ENCODE measurements at places on chromosomes 16 and 17. TPM values are rescaled to one million over a fixed set of nuclear protein-coding genes. Genes with fewer than 3 reads are reported as not detected.

The TPSD1 gene
- total RNA-seq: not detected

- no peaks in the 10 kb centered on the region for H3K4me1 ChIP-seq
- DNase-seq: no peak
Observed at GRCh38 chr16:59612094-59612493, 878.0 kb upstream of the GOT2 start.

- no peak overlapping the region for H3K4me3 ChIP-seq
- peak overlapping the region; percentile 74 for H3K27ac ChIP-seq
- DNase-seq: no peak
- peaks cover 66% of the 10 kb centered on the region for H3K4me1 ChIP-seq
- no peaks in the 10 kb centered on the region for H3K36me3 ChIP-seq
Observed at GRCh38 chr17:73293031-73293430, 18.8 kb downstream of the CDC42EP4 start.

The CLEC10A gene
- 0.28 TPM for total RNA-seq

- H3K27me3 ChIP-seq: no peaks in the 10 kb centered on the region
- H3K27ac ChIP-seq: no peak overlapping the region
- no peak overlapping the region for H3K4me3 ChIP-seq
- no peak for DNase-seq
- H3K36me3 ChIP-seq: no peaks in the 10 kb centered on the region
Observed at GRCh38 chr17:76642994-76643393, 563 bp downstream of the ST6GALNAC1 start.

GRCh38 chr17:39676198-39676819, 8.1 kb downstream of the PNMT start:
- no peak overlapping the region for H3K4me3 ChIP-seq
- H3K4me1 ChIP-seq: no peaks in the 10 kb centered on the region
- H3K36me3 ChIP-seq: no peaks in the 10 kb centered on the region

The KCNJ12 gene
- total RNA-seq: 0.26 TPM

DNA sequence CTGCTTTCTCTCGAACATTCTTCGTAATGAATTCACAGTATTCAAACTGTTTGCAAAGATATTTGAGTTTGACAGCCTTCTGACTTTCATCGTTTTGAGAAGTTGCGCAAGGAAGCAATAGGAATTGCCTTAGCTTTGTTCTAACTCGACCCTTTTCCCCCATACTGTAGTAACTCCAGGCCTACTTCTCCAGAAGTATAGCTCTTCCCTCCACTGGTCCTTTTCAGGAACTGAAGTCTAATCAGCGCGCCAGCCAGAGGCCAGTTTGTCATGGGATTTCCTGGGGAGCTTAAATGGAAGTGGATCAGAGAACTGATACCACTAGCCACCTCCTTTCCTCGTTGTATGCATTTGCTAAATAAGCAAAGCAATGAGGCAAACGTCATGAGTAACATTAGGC, 27.9 kb downstream of the CDR2 start:
- H3K4me3 ChIP-seq: no peak overlapping the region

- H3K4me1 ChIP-seq: peaks cover 18% of the 10 kb centered on the region
- H3K27me3 ChIP-seq: no peaks in the 10 kb centered on the region
- no peaks in the 10 kb centered on the region for H3K36me3 ChIP-seq
- peak; percentile 93 for DNase-seq
- peak overlapping the region; percentile 90 for H3K27ac ChIP-seq
- peak overlapping the region; percentile 59 for H3K4me3 ChIP-seq
Observed at GRCh38 chr17:7841396-7841914, 7.4 kb downstream of the KDM6B start.

- peaks cover 12% of the 10 kb centered on the region for H3K4me1 ChIP-seq
- DNase-seq: peak; percentile 84
- H3K27me3 ChIP-seq: no peaks in the 10 kb centered on the region
- H3K36me3 ChIP-seq: no peaks in the 10 kb centered on the region
- peak overlapping the region; percentile 59 for H3K27ac ChIP-seq
- H3K4me3 ChIP-seq: no peak overlapping the region
Observed at GRCh38 chr17:35257208-35257659, 14.4 kb downstream of the SLFN5 start.

DNA sequence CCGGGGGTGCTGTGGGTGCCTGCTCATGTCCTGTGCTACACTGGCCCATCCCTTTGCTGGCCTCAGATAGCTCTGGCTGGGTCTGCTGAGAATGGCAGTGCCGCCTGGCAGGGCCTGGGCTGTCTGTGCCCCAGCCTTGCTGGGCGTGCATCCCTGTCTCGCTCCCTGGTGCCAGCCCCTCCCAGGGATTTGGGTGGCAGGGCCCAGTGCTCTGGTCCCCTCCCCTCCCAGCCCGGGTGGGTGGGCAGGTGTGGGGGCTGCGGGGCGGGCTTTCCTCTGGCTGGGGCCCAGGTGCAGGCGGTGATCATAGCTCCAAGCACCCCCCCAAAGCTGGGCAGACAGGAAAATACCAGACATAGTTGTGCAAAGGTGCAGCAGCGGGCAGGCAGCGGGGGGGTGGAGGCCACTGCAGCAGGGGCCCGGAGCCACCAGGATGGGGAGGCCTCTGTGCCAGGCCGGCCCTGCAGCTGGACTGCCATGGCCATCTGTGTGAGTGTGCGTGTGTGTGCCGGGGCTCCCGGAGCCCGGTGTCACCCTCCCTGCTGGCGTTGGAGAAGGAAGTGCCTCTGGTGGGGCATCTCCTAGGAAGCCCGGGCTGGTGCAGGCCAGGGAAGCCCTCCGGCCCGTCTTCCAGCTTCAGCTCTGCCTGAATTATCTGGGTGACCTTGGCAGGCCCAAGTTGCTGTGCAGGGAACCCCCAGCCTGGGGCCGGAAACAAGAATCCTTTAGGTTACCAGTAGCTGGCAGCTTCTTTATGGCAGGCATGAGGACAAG, 7.4 kb downstream of the GLIS2 start:
- no peaks in the 10 kb centered on the region for H3K27me3 ChIP-seq
- no peaks in the 10 kb centered on the region for H3K36me3 ChIP-seq
- H3K4me1 ChIP-seq: peaks cover 17% of the 10 kb centered on the region
- peak; percentile 66 for DNase-seq
- H3K27ac ChIP-seq: peak overlapping the region; percentile 91

GRCh38 chr16:83433201-83433600, 374.6 kb upstream of the HSBP1 start:
- DNase-seq: no peak
- H3K4me3 ChIP-seq: no peak overlapping the region
- no peaks in the 10 kb centered on the region for H3K36me3 ChIP-seq
- no peak overlapping the region for H3K27ac ChIP-seq
- H3K4me1 ChIP-seq: no peaks in the 10 kb centered on the region
